Type B pancreatic cell (in vitro differentiated cells): ENCODE measurements at places on chromosomes 16 and 17. TPM values are rescaled to one million over a fixed set of nuclear protein-coding genes. Genes with fewer than 3 reads are reported as not detected.

The FA2H gene
- 5.0 and 7.0 TPM in 2 replicates for total RNA-seq

The SLC52A1 gene
- 0.19 and 1.5 TPM in 2 replicates for total RNA-seq

The ZDHHC7 gene
- 47.1 and 55.0 TPM in 2 replicates for total RNA-seq

The RGS9 gene
- 5.1 and 5.5 TPM in 2 replicates for total RNA-seq

The KRT24 gene
- 0.43 TPM in 1 of 2 replicates, not detected in the other for total RNA-seq

The MRC2 gene
- 1.9 and 52.7 TPM in 2 replicates for total RNA-seq

The KRT33B gene
- total RNA-seq = not detected in 2 replicates

The PLEKHG4 gene
- total RNA-seq = 2.9 and 3.8 TPM in 2 replicates

The FBXW10 gene
- total RNA-seq = 0.19 and 0.22 TPM in 2 replicates

The ZNF276 gene
- total RNA-seq = 21.1 and 28.0 TPM in 2 replicates

The RNF151 gene
- total RNA-seq = not detected in 2 replicates

The TEDC2 gene
- total RNA-seq = 10.5 and 31.6 TPM in 2 replicates
